IMR-90 (cell line): ENCODE measurements at places on chromosomes 1 and 21.

GRCh38 chr1:223137455-223138085 is 5.5 kb downstream of the TLR5 start:
- DNase-seq, result peak; percentile 39
- peaks cover 22% of the 10 kb centered on the region for H3K27me3 ChIP-seq
- no peak overlapping the region for H3K4me3 ChIP-seq
- H3K4me1 ChIP-seq, result no peaks in the 10 kb centered on the region; the same call in 1 of the 2 replicates

GRCh38 chr1:15712168-15712567 is 23.9 kb upstream of the SLC25A34 start:
- H3K36me3 ChIP-seq, result peaks cover 13% of the 10 kb centered on the region
- peaks cover 9% of the 10 kb centered on the region for H3K4me1 ChIP-seq
- H3K4me3 ChIP-seq, result no peak overlapping the region
- H3K27ac ChIP-seq, result no peak overlapping the region
- DNase-seq, result no peak
- H3K27me3 ChIP-seq, result no peaks in the 10 kb centered on the region

GRCh38 chr1:33338440-33339211 is 17.7 kb upstream of the A3GALT2 start:
- H3K27me3 ChIP-seq, result no peaks in the 10 kb centered on the region
- DNase-seq, result peak; percentile 87
- H3K36me3 ChIP-seq, result peaks cover 29% of the 10 kb centered on the region
- peaks cover 52% of the 10 kb centered on the region for H3K4me1 ChIP-seq
- H3K4me3 ChIP-seq, result no peak overlapping the region
- peak overlapping the region; percentile 84 for H3K27ac ChIP-seq

GRCh38 chr1:236394879-236395229 is 768 bp downstream of the EDARADD start:
- peak overlapping the region; percentile 29 for H3K4me3 ChIP-seq
- H3K27ac ChIP-seq, result no peak overlapping the region
- peaks cover 18% of the 10 kb centered on the region for H3K27me3 ChIP-seq
- no peak for DNase-seq
- H3K36me3 ChIP-seq, result no peaks in the 10 kb centered on the region

DNA sequence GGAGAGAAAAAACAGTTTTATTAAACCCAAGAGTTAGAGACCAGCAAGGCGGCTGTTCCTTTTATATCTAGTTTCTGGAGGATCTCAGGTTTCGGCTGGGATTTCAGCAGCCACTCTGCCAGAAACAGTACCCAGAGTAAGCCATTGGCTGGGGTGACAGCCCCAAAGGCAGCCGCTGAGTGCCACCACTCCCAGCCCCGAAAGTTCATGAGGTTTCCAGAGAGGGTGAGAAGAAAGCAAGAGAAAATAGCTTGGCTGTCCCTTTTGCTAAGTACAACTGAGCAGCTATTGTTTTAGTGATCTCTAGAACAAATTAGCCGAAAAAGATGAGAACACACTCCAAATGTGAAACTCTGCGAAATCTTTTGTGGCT is 1.2 kb downstream of the SH3BGR start:
- no peak overlapping the region for H3K4me3 ChIP-seq
- H3K4me1 ChIP-seq, result no peaks in the 10 kb centered on the region; the same call in none of the 2 replicates
- DNase-seq, result no peak
- no peak overlapping the region for H3K27ac ChIP-seq

DNA sequence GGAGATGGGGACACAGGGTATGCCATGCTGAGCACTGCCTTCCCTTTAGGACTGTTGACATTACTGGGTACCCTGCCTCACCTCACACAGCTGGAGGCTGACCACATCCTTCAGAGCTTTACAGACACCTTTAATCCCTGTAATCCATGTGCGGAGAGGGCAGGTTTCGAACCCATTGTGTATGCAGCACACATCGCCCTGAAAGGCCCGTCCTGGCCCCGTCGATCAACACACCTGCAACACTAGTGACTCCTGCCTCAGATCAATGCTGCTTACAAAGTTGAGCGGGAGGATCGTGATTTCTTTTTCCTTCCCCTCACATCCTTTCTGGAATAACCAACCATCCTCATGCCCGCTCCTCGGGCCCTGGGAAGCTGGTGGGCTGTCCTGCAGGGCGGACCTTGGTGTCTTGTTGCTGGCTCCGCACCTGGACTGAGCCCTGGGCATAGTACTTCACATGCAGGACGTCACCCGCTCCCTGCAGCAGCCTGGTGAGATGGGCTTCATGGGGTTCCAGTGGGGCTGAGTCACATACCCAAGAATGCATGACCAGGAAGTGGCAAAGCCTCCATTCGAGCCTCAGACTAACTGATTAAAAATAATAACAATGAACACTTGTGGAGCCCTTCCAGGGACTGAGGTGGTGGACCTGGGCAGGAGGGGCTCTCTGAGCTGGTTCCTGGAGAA is 403.6 kb downstream of the PTPRU start:
- H3K27ac ChIP-seq, result no peak overlapping the region
- no peak overlapping the region for H3K4me3 ChIP-seq
- no peaks in the 10 kb centered on the region for H3K36me3 ChIP-seq
- H3K4me1 ChIP-seq, result peaks cover 2% of the 10 kb centered on the region; the same call in 1 of the 2 replicates

DNA sequence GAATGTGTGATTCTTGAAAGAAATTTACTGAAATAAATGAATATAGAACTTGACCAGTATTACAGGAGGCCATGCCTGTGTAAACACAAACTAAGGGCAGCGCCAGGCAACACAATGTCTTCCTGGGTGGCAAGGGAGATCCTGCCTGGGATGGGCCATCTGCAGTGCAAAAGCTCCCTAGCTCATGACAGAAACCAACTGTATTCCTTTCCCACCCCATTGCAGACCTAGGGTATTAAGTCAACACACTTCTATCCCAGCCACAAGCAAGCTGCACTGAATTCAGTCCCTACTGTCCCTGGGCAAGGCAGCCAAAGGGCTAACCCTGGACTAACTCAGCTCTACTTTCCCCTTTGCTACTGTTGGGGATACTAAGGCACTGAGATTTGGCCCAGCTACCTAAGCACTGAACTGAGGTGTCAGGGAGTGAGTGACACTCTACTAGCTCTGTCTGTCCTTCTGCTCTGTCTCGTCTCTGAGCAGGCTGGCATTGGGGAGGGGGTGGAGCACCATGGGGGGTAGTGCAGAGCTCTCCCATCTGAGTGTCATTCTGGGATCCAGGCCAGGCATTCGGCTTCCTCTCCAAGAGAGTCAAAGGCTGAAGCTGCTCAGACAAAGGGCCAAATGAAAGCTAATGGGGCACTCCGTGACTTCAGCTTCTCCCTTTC is 2.5 kb downstream of the INKA2 start:
- H3K36me3 ChIP-seq, result no peaks in the 10 kb centered on the region
- H3K4me3 ChIP-seq, result no peak overlapping the region
- no peaks in the 10 kb centered on the region for H3K27me3 ChIP-seq

DNA sequence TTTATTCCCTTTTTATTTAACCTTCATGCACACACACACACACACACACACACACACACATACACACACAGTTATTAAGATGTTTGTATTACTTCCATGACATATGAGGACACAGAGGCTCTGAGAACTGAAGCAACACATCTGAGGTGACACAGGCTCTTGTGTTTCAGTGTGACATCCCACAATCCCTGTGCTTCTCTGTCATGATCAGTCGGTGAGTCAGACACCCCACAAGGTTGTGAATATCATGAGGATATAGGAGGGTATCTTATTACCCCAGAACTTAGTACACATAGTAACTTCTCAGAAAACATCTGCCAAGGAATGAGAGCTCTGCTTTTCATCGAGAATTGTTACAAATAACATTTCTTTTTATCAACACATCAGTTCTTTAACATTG is 459.3 kb downstream of the PLPP3 start:
- H3K36me3 ChIP-seq, result no peaks in the 10 kb centered on the region
- DNase-seq, result peak; percentile 88
- no peaks in the 10 kb centered on the region for H3K4me1 ChIP-seq
- H3K27me3 ChIP-seq, result no peaks in the 10 kb centered on the region

- no peak overlapping the region for H3K27ac ChIP-seq
- no peaks in the 10 kb centered on the region for H3K4me1 ChIP-seq
- no peak overlapping the region for H3K4me3 ChIP-seq
- H3K27me3 ChIP-seq, result no peaks in the 10 kb centered on the region
These were observed 535.8 kb upstream of the DAB1 start for GRCh38 chr1:57959531-57960241.

DNA sequence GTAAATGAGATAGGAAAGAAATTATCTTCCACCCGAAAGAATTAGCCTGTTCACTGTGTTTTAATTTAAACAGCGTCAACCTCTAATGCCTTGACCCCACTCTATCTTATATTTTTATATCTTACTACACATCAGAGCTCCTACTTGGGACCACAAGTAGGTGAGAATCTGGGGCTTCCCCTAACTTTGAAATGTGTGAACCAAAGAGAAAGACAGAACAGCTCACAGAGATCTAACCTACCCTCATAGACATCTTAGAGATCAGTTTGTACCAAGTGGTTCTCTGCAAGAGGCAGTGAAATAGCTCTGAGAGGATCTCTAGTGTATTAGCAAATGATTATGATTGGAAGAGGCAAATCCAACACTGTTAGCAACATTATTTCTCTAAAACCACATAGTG is 31.0 kb upstream of the IFI16 start:
- no peaks in the 10 kb centered on the region for H3K27me3 ChIP-seq
- DNase-seq, result no peak
- H3K4me1 ChIP-seq, result no peaks in the 10 kb centered on the region
- H3K4me3 ChIP-seq, result no peak overlapping the region
- H3K36me3 ChIP-seq, result no peaks in the 10 kb centered on the region
- H3K27ac ChIP-seq, result no peak overlapping the region

DNA sequence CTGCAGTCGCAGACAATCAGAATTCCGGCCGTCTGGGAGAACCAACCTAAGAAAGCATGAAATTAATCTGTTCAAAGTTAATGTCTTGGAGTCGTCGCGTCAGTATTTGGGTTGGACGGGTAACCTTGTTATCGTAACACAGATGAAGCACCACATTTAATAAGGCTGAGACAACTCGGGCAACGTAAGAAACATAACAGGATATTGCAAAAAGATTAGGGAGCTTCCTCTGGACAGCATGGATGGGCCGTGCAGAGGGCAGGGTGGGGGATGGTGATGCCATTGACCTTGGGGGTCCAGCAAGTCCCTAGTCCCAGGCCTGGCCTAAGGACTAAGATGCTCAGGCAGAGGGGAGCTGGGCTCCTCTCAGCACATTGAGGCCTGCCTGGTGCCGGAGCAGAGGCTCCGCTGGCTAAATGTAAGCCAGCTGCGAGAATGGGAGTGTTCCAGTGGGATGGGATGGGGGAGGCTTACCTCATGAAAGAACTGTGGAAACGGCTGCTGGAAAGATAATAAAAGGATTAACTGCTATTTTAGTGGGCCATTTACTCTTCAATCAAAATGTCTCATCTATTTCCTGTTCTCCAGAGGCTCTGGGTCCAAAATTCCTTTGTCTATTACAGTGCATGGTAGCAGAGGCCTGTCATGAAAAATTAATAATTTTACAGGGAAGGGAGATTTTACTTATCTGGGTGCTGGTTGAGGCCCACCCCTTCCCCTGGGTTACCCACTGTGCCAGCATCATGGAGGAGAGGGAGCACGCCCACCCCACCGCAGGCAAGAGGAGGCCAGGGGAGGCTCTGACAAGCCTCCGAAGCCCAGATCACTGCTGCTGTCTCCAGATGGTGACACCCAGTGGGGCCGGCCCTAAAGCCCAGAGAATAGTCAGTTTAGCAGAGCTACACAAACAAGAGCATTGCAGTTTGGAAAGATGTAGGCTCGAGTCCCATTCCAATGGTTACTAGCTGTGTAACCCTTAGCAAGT is 131.6 kb downstream of the DMRTB1 start:
- no peak overlapping the region for H3K4me3 ChIP-seq
- DNase-seq, result no peak
- H3K4me1 ChIP-seq, result peaks cover 5% of the 10 kb centered on the region; the same call in 1 of the 2 replicates
- H3K27me3 ChIP-seq, result peaks cover 2% of the 10 kb centered on the region; the same call in 1 of the 2 replicates
- H3K27ac ChIP-seq, result no peak overlapping the region
- peaks cover 8% of the 10 kb centered on the region; the same call in 1 of the 2 replicates for H3K36me3 ChIP-seq

DNA sequence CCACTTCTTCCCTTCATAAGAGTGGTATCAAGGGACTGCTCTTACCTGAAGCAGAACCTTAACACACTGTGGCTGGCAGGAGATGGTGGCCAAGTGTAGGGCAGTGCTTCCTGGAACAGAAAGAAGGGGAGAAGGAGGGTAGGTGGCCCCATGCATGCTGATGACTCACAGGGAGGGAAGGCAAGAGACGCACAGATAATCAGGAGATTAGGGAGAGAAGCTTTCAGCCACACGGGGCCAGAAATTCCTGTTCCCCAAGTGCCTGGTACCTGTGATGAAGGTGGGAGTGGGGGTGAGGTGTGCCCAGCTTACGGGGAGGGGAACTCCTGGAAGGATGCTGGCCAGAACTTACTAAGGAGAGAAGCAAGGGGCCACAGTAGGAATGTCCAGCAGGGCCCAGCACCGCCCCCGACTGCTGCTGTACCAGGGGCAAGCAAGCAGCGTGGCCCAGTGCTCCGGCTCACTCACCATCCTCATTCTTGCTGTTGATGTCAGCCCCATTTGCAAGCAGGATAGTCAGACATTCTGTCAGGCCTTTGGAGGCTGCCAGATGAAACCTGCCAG is 7.7 kb downstream of the ANKRD35 start:
- peaks cover 4% of the 10 kb centered on the region; the same call in 1 of the 2 replicates for H3K27me3 ChIP-seq
- no peak for DNase-seq
- H3K27ac ChIP-seq, result no peak overlapping the region
- H3K4me3 ChIP-seq, result no peak overlapping the region

- H3K27ac ChIP-seq, result peak overlapping the region; percentile 34
- H3K4me1 ChIP-seq, result peaks cover 34% of the 10 kb centered on the region
- no peak overlapping the region for H3K4me3 ChIP-seq
- peak; percentile 93 for DNase-seq
- H3K36me3 ChIP-seq, result no peaks in the 10 kb centered on the region
These were observed 11.2 kb downstream of the TNFRSF1B start for GRCh38 chr1:12177999-12178441.

DNA sequence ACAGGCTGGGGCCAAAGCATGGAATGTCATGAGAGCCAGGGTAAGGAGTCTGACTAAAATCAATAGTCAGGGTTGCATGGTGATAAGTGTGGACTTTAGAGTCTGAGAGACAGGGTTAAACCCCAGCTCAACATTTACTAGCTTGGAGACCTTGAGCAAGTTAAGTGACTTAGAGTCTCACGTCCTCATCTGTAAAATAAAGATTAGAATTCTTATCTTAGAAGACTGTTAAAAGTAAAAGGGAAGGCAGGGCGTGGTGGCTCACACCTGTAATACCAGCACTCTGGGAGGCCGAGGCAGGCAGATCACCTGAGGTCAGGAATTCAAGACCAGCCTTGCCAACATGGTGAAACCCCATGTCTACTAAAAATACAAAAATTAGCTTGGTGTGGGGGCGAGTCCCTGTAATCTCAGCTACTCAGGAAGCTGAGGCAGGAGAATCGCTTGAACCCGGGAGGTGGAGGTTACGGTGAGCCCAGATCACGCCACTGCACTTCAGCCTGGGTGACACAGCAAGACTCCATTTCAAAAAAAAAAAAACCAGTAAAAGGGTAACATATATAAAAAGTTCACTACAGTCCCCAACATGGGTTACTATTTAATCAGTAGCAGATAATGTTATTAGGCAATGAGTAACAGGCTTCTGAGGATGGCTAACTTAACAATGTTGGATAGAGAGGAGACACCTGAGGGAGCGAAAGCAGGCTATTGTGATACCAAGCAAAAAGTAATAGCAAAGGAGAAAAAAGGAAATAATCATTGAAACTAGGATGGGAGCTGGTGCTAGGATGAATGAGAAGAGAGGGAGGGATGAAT is 20.8 kb downstream of the TMCO1 start:
- H3K27me3 ChIP-seq, result no peaks in the 10 kb centered on the region
- peaks cover 15% of the 10 kb centered on the region for H3K36me3 ChIP-seq
- H3K27ac ChIP-seq, result no peak overlapping the region
- no peaks in the 10 kb centered on the region for H3K4me1 ChIP-seq
- DNase-seq, result no peak
